Choroid plexus epithelial cell (primary cell): ENCODE measurements at places on chromosomes 13 and 19.

DNA sequence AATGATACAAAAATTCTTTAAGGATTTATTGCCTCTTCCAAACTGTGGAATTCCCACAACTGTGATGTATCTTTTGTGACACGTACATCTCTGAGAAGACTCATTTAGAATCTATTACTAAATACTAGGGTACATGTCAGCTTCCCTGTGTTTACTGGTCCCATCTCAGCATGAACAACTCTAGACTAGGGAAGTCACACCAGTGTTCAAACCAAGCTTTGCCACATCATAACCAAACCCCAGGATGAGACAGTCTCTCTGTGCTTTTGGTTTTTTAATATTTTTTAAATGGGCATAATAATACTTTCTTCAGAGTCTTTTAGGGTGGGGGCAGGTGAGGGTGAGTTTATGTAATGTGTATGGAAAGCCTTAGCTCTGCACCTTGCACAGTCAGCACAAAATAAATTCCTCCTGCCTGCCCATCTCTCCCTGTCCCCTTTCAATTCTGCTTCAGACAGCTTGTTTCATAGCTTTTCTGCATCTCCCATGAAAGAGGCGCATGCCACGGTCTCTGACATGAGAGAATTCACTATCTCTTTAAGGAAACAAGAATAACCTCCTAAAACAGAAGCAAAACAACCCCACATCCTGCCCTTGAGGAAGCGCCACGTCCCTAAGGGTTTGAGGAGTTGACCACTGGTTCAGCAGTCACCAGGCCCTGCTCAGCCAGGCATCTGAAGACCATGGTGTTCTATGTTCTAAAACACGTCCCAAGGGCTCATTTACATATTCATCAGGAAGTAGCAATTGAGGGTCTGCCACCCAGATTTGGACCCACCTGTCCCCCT is 174.5 kb downstream of the USP12 start:
- no peak for DNase-seq

- no peak for DNase-seq
Measured at GRCh38 chr19:10422846-10423245, 2.5 kb downstream of the PDE4A start.

DNA sequence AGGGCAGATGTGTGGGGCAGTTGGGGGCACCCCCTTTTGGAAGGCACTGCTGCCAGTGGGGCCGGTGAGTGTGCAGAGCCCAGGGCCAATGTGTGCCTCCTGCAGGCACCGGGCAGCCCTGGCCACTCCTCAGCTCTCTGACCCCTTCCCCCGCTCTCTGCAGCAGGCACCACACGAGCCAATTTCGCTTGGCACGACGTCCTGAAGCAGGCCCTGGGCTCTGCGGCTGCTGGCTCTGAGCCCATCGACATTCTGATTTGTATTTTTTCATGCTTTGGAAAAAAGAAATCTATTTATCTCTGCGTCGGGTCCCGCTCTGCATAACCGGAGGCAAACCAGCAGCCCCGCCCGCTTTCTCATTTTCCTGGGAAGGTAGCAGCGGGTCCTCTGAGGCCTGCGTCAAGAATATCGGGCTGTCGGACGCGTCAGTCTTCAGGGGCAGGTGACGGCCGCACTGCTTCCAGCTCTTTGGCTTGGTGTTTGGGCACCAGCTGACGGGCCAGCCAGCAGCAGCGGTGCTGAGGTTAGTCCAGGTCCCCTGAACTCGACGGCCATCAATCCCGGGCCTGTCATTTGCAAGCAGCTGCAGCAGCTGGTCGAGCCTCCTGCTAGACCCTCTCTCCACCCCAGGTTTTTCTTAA is 134.3 kb downstream of the KDM4B start:
- no peak for DNase-seq

- no peak for DNase-seq
Measured at GRCh38 chr13:99517577-99517976, 16.3 kb downstream of the TM9SF2 start.

DNA sequence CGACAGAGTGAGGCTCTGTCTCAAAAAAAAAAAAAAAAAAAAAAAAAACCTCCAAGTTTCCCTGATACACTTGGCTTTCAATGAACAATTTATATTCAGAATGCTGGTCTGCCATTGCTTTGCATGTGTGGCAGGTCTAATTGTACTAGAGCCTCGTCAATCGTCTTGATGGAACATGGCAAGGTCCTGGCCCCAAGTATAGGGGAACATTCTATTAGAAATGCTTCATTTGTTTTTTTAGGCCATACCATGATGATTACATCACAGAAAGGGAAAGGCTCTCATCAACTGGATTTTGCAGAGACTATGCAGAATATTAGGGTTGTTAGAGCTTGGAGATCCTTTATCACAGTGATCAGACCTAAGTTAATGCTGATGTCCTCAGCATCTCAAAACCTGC is 28.0 kb downstream of the SPRY2 start:
- peak; percentile 48 for DNase-seq

GRCh38 chr19:44731081-44731480 is 17.4 kb upstream of the BCL3 start:
- no peak for DNase-seq

GRCh38 chr13:113367020-113367560 is 3.2 kb upstream of the GRTP1 start:
- no peak for DNase-seq

DNA sequence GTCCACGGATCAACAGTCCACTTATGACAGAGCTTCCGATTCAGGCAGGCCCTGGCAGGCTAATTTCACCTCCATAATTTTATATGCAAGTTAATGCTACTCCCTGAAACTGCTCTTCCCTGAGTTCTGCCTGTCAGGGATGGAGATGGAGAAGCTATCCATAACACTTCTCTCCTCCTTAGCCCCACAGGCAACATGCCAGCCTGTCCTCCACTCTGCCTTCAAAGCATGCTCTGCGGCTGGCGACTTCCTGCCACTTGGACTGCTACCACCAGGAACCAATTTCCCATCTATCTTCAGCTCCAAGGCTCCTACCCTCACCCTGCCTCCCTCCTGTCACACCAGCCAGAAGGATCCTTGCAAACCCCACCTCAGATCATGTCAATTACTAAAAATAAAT is 35.4 kb downstream of the GSX1 start:
- no peak for DNase-seq

DNA sequence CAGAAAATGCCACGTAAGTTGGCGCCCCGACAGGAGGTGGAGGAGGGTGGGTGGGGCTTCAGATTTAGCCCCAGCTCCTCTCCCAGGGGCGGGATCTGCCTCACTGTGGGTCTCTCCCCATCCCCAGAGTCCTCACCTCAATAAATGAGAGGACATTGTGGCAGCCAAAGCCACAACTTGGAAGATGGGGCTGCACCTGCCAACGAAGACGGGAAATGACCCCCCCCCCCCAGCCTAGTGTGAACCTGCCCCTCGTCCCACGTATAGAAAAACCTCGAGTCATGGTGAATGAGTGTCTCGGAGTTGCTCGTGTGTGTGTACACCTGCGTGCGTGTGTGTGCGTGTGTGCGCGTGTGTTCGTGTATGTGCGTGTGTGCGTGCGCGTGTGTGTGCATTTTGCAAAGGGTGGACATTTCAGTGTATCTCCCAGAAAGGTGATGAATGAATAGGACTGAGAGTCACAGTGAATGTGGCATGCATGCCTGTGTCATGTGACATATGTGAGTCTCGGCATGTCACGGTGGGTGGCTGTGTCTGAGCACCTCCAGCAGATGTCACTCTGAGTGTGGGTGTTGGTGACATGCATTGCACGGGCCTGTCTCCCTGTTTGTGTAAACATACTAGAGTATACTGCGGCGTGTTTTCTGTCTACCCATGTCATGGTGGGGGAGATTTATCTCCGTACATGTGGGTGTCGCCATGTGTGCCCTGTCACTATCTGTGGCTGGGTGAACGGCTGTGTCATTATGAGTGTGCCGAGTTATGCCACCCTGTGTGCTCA is 1.5 kb upstream of the TRAPPC5 start:
- DNase-seq, result no peak

- no peak for DNase-seq
Measured at GRCh38 chr19:22634450-22634827, 315 bp downstream of the ZNF492 start.

GRCh38 chr13:73268306-73268705 is 209.5 kb downstream of the KLF5 start:
- peak; percentile 48 for DNase-seq

- DNase-seq, result no peak
Measured at GRCh38 chr13:111484959-111485358, 164.5 kb downstream of the TEX29 start.

DNA sequence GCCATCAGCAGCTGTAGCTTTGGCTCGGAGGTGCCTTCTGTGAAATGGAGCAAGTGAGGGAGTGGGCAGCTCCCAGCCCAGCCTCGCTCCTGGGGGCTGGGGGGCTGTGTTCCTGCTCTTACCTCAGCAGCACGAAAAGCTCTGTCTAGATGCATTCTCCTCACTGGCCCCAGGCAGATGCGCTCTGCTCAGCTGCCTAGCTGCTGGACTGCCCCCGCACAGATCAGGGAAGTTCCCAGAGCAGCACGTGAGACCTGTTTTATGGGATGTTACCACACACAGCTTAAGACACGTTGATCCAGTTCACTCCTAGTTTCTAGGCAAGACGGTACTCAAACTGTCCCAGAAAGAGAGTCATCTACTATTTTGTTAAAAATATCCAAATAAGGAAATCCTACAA is 13.6 kb downstream of the LCP1 start:
- peak; percentile 55 for DNase-seq
